ENCODE measurements at places on chromosomes 12 and 14.
A peak's percentile ranks its signal among the peaks of the same experiment; 100 is the strongest.

GRCh38 chr12:52320784-52321400 lies at the start of gene KRT83:
KRT83 (minus strand) TSS chr12:52321398; CDS start chr12:52321335, 63 bp downstream.
- DNase-seq, result no peak

DNA sequence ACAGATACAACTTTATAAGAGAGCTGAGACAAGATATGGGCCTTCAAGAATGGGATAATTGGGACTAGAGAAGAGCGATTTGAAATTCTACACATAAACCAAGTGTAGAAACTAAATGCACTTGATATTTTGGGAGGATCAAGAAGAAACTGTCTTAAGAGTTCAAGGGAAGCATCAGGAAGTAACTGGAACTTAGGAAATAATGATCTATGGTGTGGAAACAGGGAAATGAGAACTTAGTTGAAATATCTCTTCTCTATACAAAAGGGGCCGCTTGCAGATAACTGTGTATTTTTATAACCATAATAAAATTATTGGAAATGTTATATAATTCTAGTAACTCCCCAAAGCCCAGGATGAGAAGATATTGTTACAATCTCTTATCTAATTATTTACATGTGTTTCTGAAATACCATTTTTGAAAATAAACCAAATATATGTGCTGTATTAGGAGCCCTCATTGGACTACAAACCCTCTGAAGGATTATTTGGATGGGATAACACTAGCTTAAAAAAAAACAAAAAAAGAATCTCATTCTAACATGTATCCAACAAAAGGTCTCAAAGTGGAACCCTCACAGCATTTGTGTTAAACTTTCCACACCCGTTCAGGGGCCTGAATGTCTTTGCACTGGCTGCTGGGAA lies 84.7 kb upstream of the FLRT2 start:
- DNase-seq, result no peak

DNA sequence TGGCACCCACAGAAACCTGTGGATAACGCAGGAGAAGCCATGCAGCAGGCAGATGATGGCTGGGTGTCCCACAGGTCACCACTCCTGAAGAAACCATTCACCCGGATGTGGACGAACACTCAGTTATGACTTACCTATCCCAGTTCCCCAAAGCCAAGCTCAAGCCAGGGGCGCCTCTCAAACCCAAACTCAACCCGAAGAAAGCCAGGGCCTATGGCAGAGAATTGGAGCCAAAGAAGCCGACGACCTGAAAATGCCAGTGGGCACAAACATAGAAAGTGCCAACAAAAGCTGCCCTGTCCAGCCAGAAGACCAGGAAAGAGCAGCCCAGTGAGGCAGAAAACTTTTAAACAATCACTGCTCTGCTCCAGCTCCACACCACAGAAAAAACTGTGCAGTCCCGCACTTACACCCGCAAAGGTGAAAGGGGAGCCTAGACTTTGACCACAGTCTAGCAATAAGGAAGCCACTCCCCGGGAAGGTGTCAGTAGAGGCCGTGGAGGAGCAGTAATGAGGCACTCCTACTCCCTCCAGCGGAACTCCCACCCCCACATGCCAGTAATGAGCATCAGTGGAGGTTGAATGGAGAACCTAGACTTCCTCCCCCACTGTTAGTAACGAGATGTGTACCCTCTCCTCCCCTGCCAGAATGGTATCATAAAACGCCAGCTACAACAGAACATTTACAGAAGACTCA lies 6.0 kb upstream of the ACVRL1 start:
- no peak for DNase-seq

GRCh38 chr14:94885481-94886155 lies 115.7 kb upstream of the GSC start:
- no peak for DNase-seq

- no peak for DNase-seq
Measured at GRCh38 chr14:92922883-92923743, at the start of gene CHGA. CHGA (plus strand) TSS chr14:92923150; CDS start chr14:92923360, 210 bp downstream.

DNA sequence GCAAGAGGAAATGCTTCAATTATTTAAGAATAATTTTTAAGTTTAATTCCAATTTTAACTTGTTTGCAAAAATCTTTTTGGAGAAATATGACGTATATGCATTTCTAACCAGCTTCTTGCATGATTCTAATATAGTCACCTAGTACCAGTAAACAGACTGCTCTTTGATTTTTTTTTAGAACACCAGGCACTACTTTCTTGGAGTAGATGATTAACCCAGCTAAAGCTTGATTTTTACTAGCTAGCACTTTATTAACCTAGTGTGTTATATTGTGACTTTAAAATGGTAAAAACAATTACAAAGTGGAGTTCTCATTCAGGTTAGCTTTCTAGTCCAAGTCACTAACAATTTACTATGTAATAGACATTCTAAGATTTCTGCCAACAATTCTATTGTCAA lies 32.6 kb upstream of the FGD4 start:
- DNase-seq, result no peak

DNA sequence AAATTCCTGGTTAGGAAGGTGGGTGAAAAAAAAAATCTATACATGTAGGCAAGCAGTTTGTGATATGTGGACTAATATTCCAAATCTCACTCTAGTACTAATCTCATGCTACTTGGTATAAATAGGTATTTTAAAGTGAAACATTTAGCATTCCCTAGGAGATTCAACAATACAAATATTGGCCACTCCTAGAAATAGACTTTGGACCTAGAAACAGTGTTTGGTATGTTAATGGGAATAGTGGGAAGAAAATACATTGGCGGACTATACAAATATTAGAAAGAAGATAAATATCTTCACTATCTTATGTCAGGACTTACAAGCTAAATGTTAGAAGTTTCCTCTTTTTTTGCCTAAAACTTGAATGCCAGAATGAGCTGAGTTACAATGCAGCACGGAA lies 28.2 kb downstream of the HIGD1C start:
- no peak for DNase-seq

GRCh38 chr12:52244615-52244994 lies 11.6 kb downstream of the KRT7 start:
- DNase-seq, result no peak

DNA sequence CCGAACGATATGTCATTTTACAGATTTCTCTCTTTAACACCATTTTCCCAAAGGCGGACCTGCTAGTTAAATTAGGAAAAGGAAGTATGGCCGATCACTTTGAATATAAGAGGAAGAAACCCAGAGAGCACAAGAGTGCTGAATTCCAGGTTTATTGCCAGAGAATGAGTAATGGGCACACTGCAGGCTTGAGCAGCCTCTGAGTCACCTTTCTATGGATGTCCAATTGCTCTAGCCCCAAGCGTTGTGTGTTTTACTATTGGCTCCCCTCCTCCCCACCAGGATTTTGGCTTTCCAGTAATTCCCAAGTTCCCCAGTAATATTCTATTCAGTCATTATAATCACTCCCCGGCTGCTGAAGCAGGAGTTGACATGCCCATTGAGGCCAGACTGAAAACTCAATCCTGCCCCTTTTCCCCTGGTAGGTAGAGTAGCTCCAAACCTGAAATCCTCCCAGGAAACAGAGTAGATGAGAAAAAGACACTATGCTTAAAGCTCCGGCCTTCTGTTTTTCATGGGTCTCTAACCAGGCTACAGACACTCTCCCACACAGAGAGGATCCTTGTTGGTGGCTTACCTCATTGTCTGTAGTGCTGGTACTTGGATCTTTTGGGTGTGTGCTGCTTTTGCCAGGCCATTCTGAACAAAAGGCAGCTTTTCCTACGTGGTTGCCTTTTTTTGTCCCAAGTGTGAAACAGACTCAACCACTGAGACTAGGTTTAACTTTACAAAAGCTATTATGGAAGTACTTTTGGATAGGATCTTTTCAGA lies 704.3 kb upstream of the FLRT2 start:
- no peak for DNase-seq

- no peak for DNase-seq
Measured at GRCh38 chr14:76924371-76925096, 98.3 kb downstream of the LRRC74A start.

GRCh38 chr12:26573225-26573909 lies 259.6 kb downstream of the ITPR2 start:
- no peak for DNase-seq

GRCh38 chr12:18583655-18584054 lies 154.2 kb downstream of the PLCZ1 start:
- DNase-seq, result no peak

DNA sequence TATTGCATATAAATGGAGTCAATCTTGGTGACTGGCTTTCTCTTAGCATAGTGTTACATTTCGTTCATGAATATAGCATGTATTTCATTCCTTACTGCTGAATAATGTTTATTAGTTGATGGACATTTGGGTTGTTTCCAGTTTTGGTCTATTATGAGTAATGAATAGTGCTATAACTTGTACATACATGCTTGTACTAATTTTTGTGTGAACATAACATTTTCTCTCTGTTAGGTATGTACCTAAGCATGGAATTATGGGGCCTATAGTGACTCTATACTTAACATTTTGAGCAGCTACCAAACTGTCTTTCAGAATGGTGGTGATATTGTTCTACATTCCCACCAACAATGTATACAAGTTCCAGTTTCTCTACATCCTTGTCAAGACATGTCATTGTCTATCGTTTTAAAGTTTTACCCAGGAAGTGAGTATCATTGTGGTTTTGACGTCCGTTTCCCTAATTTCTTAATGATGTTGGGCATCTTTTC lies 23.1 kb downstream of the ATP2A2 start:
- DNase-seq, result no peak

DNA sequence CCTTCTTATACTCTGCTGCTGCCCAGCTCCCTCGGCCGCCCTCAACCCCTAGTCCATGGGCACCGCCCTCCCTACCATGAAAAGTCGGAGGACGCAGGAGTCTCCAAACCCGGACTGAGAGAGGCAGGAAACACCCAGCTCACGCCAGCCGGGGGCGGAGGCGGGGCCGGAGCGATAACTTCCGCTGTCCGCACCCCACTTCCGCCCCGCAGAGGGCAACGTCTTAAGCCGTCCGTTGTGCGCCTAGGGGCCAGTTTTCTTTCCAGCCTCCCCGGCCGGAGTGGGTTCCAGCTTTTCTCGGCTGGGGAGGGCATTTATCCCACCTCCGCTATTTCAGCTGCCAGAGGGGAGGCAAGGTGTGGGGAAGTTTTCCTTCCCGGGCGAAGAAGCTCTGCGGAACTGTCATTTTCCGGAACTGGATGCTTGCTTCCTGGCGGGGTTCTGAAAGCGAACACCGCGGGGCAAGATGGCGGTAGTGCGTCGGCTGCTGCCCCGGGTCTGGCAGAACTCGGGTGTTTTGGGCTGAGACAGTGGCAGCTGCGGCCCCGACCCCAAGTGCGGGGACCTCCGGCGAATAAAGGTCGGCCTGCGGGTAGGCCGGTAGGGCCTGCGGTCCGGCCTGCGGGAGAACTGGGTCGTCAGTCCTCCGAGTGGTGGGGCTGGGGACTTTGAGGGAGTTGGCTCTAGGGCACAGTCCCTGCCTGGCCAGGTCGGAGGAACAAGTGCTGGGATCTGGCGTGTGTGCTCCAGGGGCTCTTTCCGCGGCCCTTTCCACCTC lies at the start of the genes KCTD10 and UBE3B:
Gene KCTD10, minus strand, starts transcription at position 116 of the 778 bp plus-strand sequence. Its CDS starts 38 bp downstream, at position 78.
Gene UBE3B, plus strand, starts transcription at position 450 of the 778 bp plus-strand sequence. CDS start 5,918 bp downstream, outside the sequence.
- peak; percentile 13 for DNase-seq

DNA sequence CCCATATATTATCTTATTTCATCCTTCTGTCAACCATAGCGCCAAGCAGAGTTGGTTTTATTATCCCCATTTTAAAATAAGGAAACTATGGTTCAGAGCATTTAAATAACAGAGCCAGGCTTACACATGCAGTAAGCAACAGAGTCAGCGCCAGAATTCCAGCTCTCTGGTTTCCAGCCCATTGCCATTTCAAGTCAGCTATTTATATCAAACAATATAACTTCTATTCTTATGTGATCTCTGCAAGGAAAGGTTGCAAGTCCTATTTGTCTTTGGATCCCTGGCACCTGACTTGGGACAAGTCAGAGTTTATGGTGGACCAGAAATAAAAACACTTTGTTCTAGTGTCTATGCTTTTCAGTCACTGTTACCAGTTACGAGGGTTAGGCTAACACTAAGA lies 174.1 kb upstream of the EEA1 start:
- DNase-seq, result no peak

GRCh38 chr14:74195623-74196022 lies 43.6 kb upstream of the VSX2 start:
- DNase-seq, result no peak
